ENCODE measurements at places on chromosomes 6 and 20.

DNA sequence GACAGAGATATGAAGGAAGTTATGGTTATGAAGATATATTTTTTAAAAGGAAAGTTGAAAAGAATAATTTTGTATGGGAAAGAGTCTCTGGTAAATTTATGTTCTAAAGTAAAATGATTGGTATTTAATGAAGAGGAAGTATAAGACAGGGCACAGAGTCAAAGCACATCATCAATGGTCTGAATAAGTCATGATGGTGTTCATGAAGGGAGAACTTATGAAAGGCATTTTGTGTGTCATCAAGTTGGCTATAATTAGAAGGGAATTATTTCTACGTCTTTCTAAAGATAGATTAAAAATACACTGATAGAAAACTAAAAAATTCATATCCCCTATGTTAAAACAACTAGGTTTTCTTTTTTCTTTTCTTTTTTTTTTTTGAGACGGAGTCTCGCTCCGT, 21.4 kb upstream of the SNAI1 start:
- no peak for DNase-seq

GRCh38 chr6:161498359-161498758, 224.5 kb upstream of the AGPAT4 start:
- DNase-seq = peak; percentile 78

DNA sequence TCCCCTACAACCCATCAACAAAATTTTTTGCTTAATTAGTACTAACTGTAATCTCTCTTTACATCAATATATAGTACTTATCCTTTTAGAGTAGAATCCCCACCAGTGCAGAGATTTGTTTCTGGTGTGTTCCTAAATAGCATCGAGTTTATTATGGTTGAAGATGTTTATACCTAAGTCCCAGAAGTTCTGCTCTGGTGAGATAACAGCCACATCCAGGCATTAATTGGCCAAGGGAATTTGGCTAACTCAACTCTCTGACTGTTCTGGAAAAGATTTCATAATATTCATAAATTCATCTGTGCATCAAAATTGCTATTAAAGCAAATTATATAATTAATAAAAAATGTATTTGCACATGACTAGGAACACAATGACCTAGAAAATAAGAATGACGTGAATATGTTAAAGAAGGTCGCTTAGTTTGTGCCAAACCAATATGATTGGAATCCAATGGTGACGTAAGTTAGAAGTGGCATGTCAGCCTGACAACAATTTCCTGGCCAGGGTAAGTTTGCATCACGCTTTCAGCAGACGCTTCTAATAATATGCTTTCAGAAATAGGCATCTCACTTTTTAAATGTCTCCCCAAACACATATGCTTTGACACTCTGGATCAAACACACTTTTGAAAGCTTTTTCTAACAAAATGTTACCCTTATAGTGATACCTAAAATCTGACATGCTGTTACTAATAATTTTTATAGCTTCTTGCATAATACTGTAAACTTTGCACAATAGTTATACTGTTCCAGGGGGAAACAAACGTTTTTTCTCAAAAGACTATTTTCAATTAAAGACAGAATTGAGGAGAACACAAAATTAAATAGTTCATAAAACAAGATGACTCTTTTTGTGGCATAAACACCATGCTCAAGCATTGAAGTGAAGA, 236.7 kb downstream of the TENT5A start:
- peak; percentile 88 for DNase-seq

DNA sequence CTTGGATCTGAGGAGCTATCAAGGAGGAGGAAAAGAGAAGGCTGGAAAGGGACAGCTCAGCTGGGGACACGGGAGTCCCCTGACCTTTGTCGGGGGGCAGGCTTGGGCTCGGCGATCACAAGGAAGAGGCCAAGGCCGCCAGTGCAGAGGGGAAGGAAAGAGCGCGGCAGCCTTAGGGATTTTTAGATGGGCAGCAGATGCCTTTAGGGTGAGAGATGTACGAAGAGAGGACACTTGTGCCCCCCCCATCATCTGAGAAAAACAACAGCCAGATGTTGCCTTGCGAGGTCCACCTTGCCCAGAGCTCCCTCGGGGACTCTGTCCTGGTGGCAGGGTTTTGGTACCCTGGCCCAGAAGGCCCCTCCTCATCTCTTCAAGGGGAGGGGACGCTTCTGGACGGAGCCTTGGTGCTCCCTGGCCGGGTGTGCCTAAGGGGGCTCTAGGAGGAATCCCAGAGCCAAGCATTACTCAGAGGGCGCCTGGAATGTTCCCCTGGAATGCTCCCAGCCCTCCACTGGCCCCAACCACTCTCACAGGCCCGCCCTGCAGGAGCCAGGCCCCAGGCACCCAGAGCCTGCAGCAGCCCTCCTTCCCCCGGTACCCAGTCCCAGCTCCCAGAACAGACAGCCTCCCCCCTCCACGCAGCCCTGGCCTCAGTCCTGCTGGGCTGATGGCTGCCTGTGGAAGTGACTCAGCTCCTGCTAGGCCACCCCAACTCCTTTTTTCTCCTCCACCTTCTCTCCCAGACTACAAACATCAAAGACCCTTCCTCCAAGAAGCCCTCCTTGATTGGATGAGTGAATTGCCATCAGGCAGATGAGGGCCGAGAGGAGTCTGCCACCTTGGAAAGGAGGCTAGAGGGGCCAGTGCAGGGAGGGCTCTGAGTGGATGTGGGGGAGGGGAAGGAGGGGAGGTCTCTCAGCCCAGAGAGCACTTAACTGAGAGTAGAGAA, 1.8 kb downstream of the ADAM33 start:
- DNase-seq = peak; percentile 92

GRCh38 chr6:36493859-36494258, 51.1 kb downstream of the KCTD20 start:
- no peak for DNase-seq

DNA sequence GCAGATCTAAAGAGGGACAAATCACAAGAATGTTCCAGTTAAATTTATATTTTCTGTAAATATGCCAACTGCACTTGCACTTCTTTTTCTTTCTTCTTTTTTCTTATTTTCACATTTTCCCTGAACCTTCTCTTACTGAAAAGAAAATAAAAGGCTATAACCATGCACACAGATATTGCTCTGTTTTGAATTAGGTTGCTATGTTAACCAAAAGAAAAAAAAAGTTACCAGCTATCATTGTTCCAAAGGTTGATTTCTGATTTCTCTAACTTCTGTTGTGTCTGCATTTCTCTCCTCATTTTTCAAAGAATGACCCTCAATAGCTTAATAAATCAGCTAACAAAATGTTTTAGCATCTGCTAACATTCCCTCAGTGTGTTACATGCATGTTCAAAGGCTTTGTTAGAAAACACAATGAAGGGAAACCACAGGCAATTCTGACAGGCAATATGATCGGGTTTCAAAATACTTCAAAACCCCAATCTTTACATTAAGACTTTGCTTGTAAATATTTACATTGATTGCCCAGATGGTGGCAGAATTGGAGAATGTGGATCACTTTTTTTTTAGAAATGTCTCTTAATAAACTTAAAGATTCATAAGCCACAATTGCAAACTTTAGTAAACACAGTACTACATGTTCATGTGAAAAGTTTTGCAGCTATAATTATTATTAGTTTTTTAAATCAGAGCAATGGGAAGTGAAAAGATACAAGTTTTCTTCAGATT, 928.3 kb upstream of the FLRT3 start:
- no peak for DNase-seq

DNA sequence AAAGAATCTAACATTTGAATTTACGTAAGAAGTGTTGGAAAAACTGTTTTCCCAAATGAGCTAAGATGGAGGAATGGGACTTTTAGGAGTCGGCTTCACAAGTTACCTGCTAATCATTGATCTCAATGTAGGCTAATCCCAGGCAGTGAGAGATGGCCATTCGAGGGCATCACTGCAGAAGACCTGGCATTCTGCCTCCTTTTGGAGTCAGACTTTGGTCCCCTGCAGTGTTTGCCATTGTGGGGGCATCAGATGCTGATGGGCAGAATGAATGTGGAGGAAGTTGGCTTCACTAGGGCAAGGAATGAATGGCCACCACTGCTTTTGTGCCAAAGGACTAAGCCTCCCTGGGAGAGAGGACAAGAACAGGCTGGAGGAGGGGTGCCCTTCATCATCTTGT, 55.7 kb upstream of the NKX2-2 start:
- no peak for DNase-seq

DNA sequence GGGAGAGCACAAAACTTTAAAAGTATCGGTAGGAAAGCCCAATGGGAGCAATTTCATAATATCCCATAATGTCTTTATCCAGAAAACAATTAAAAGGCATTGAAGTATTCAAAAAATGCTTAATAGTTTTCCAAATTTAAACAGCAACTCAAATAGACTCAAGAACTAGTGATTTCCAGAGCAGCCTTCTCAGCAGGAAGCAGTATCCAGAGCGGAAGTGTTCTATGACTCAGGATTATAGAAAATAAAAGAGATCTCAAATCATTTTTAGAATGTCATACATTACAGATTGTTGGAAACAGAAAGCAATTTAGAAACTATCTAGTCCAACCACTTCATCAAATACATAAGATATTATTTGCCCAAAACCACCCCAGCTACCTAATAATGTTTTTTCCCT, 79.3 kb downstream of the COL12A1 start:
- no peak for DNase-seq

DNA sequence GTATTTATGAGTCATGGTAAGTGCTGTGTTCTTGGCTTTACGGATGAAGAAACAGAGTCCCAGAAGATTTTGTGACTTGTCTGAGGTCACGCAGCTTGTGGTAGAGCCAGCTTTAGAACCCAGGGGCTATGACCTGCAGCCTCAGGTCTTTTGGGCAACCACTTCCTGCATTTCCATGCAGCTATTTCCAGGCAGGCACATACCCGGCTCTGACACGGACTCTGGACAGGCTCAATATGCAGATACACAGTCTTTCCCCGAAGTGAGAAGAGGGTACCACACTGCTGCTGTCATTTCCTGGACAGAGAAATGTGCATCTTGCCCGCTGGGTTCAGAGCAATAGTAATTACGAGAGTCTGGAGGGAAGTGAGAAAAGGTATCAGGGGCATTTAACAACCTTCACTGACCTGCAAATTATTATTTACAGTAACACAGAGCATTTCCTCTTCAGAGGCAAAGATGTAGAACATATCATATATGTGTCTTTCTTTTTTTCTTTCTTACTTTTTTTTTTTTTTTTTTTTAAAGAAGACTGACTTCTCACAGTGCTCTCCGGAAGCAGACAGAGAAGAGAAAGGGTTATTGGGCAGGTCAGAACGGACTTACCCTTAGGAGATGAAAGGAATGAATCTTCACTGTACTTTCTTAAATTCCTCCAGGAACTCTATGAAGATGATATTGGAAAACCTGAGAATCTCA, 185.1 kb downstream of the CLIC5 start:
- DNase-seq = peak; percentile 70

Data from fibroblast of mammary gland (primary cell).